Hindlimb muscle (tissue), 1 donor: ENCODE measurements at places on chromosomes 2 and 18. TPM values are rescaled to one million over a fixed set of nuclear protein-coding genes. Genes with fewer than 3 reads are reported as not detected.

CDH20 gene
- 1.1 TPM for polyA plus RNA-seq

DNA sequence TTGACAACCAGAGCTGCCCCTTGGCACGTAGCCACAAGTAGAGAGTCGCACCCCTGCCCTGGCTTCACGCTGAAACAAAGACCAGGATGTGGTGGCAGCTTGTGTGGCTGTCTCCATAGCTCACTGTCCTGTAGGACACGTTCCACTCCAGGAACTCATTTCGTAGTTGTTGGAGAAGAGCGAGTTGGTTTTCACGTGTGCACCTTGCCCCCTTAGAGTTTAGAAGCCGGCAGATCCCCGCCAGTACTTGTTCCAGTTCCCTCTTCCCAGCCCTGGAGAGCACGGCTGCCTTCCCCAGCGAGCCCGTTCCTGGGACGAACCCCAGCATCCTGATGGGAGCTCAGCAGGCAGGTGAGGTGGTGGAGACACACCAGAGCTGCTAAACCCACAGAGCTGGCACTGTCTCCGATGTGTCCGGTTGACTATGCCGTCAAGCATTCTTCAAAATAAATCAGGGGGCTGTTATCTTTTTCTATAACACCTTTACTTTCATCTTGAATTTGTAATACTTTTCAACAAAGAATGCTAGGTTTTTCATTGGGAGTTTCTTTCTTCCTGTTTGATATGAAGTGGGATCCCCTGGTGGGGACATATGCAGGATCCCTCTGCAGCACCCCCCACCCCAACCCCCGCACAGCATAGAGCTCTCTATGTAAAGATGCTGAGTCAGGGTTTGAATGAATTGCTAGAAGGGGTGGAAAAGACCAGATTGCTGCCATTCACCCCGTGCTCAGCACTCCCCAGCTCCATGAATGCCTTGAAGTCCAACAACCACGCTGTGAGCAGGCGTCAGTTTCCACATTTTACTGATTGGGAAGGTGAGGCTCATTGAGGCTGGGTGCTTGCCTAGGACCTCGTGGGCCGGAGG, 44.5 kb downstream of the GREB1 start:
- no peak for DNase-seq

- no peak for DNase-seq
Measured at GRCh38 chr2:217935235-217935879, 67.4 kb downstream of the TNS1 start.

CTLA4 gene
- not detected for polyA plus RNA-seq

DNA sequence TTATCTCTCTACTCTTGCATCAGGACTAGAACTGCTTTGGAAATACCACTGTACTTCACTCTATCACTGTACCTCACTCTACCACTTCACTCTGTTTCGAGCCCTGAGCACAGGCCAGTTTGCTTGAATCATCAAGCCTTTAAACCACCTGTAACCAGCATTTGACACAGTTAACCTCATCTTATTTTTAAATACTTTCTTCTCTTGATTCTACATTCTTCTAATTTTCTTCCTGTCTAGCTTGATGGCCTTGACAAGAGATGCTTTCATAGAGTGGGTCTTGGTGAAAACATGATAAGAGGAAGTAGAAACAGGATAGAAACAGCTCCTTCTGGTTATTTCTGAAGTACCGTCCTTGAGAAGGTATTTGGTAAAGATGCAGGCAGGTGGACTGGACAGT, 78.1 kb downstream of the SPIRE1 start:
- no peak for DNase-seq

IL18R1 gene
- 0.50 TPM for polyA plus RNA-seq

DNA sequence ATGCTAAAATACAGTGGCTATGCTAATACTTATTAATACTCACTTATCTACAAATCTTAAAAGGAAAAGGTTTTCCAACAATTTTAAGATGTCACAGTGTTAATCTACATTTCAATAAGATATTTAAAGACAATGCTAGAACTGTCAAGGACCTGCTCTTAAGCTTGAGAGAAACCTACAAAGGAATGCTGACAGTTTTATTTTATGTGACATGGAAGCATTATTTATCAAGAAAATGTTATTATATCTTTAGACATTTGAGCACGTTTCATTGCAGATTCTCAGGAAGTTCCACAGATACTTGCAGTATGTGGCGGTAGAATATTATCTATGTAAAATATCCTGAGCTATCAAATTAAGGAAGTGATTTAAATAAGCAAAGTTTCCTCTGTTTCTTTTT, 1255.7 kb upstream of the ZEB2 start:
- DNase-seq: no peak

DNA sequence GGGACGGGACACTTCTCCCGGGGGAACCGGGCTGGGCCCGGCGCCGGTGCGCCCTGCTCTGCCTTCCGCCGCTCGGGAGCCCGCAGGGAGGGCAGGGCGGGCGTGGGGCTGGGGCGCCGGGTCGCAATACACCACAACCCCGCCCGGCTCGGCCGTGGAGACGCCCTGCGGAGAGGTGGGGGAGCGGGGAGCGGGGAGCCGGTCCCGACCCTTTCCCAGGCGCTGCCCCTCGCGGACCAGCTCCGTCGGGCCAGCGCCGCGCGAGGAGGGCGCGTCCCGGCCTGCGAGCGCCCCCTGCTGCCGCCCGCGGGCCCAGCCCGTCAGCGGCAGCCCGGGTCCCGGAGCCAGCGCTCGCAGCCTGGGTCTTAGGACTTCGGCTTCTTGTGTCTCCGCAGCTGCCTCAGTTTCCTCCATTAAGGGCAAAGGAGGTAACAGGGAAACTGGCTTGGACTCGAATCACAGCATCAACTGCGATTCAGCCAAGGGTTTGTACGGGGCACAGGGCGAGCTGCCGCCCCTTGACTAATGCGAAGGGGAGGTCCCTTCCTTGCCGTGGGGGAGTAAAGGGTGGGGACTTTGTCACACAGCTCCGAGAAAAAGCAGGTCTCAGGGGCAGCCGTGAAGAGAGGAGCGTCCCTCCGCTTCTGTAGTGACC, 635 bp upstream of the ADRA2B start:
- DNase-seq: peak; percentile 70

SCN7A gene
- polyA plus RNA-seq: 46.2 TPM

OSR1 gene
- polyA plus RNA-seq: 13.7 TPM

- DNase-seq: no peak
Measured at GRCh38 chr2:237194081-237194480, 108.4 kb downstream of the COPS8 start.

FAM110C gene
- 0.94 TPM for polyA plus RNA-seq

TBR1 gene
- polyA plus RNA-seq: not detected

DNA sequence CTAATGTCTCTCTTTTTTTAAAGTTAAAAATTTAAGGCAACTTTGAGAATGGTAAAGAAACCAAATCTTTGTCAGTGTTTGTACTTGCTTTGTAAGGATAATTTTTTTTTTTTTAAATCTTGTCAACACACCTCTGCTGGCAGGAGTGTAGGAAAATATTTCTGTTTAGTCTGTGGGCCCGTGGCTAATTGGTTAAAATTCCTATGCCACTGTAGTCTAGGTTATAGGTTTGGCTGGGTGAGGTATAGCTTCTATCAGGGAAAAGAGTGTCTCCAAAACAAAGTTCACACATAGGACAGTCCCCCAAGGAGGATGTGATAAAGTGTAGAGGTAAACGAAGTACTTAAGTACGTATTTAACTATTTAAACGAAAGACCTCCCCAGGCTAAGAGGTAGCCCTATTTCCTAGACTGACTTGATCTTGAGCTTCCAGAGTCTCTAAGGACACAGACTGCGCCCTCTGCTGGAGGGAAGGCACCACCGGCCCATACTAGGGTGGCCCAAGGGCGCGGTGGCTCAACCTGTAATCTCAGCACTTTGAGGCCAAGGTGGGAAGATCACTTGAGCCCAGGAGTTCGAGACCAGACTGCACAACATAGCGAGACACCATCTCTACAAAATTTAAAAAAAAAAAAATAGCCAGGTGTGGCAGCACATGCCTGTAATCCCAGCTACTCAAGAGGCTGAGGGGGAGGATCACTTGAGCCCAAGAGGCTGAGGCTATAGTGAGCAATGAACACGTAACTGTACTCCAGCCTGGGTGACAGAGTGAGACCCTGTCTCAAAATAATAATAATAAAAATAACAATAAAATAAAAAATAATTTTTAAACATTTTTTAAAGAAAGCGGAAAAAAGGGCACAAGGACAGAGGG, 8.9 kb downstream of the TEX44 start:
- peak; percentile 63 for DNase-seq

- no peak for DNase-seq
Measured at GRCh38 chr2:111100765-111101162, 19.9 kb upstream of the BCL2L11 start.

DNA sequence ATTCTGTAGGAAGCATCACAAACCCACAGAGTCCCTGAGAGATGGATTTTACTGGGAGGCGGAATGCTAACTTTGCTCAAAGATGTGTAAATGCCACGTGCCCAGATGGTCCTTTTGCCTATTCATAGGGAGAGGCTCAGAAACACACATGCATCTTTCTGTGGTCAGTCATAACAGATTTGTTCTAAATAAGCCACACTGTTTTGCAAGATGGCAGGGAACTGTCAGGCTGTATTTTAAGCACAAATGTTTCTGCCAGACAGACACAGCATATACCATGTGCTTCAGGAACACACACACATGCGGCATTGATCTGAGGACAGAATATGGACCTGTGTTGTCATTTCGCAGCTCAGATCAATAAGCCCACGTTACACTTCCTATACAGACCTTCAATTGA, 312.0 kb downstream of the GPD2 start:
- DNase-seq: no peak

DNA sequence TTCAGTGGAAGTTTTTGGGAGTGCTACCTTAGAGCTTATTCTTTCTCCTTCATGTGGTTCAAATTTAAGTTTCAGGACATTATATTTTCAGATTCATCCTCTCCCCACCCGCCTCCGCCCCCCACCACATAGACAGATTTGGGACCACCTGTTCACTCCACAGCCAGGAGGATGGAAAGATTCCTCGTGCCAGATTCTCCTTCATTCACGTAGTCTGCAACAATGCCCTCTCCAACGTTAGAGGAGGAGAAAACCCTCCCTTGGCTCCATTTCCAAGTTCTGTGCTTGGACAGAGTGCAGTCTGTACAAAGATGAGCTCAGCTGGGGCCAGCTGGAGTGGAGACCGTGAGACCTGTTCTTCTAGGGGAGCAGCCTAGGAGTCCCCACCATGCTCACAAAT, 26.2 kb downstream of the POU3F3 start:
- no peak for DNase-seq

GRCh38 chr2:88027697-88028389, 11.5 kb upstream of the RNU2-63P start:
- DNase-seq: no peak

EN1 gene
- 8.3 TPM for polyA plus RNA-seq

DNA sequence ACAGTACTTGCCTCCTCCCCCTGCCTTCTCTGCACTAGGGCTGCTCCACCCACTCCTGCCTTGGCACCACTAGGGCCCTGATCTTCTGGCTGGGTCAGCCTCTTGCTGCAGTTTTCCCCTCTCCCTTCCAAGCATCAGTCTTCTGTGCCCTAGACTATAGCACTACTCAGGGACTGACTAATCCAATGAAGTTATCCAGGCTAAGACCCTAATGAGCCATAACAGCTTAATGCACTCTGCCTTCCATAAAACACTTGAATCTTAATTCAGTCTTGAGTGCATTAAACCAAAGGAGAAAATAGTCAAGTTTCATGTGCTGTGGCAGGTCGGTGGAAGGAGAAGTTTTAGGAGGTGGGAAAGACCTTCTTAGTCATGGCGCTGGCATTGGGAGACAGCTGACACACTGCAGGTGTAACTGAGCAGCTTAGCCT, 95.7 kb downstream of the BIN1 start:
- no peak for DNase-seq

DNA sequence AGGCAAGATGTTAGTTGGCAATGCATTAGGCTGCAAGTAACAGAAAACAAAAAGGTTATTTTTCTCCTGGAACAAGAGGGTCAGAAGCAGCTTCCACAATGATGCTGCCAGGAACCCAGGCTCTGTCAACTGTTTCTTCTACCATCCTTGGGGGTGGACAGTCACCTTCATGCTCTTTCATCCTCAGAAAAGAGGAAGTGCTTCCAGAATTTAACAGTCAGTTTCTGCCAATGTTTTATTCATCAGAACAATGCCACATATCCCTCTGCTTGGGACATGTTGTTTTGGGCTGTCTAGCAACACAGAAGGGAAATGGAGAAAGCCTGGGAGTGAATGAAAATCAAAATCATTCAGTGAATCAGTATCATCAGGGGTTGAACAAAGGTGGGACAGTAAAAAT, 7.1 kb downstream of the TMEM182 start:
- no peak for DNase-seq

DNA sequence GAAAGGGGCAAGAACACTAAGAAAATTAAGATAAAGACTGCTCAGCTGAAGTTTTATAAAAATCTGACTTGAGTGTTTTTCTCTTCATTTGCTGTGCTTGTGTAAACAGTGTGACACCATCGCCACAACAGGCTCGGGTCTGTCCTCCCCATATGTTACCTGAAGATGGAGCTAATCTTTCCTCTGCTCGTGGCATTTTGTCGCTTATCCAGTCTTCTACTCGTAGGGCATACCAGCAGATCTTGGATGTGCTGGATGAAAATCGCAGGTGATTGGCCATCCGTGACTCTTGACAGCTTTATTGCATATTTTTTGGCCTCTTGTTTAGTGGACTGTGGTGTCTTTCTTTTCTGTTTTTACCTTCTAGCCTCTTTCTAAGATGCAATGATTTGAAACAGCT, 22.1 kb downstream of the MFF start:
- no peak for DNase-seq

ECEL1 gene
- polyA plus RNA-seq: 0.39 TPM

GRCh38 chr2:172372436-172372835, 55.0 kb upstream of the ITGA6 start:
- no peak for DNase-seq

FZD7 gene
- polyA plus RNA-seq: 27.5 TPM

GRCh38 chr2:160353166-160353565, 140.4 kb downstream of the RBMS1 start:
- no peak for DNase-seq

DNA sequence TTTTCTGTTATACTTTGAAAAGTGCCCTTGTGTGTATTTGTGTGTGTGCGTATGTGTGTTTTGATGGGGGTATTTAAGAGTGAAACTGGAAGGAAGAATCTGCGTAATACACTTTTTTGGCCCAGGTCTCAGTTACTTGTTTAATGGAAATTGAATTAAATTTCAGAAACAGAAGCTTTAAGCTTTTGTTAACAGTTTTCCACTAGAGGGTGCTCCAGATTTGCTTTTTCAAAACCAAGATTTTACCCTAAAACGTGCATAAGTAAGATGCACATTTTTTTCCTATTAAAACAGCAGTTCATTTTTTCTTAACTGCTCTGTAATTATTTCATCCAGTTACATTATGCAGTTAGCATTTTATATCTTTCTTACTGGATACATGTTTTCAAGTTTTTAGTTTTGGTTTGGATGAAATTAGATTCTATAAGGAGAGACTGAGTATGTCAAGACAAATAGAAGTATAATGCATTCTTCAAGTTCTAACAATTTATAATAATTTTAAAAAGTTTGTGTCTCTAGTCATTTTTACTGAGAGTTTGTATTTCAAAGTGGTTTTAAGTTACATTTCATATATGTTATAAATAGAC, 97.2 kb downstream of the PIK3C3 start:
- peak; percentile 18 for DNase-seq

- no peak for DNase-seq
Measured at GRCh38 chr2:54262015-54262765, 6.2 kb upstream of the TSPYL6 start.
